ENCODE measurements at places on chromosomes 2 and 18.

- DNase-seq: no peak
Measured at GRCh38 chr2:190443778-190444481, 35.8 kb downstream of the MFSD6 start.

DNA sequence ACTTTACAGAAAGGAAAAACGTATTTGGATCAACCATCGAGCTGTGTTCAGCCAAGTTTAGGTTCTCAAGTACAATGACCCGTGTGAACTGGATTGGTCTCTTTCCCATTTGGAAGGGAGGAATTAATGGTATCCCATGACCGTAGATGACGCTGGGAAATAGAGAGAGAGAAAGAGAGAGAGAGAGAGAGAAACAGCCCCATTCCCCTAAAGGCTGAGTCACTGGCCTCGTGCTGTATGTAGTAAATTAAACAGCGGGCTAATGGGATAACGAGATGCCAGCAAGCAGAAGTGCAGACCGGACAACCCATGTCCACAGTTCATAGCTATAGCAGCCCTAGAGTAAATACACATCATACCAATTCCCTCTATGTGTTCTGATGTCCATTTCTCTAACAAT, 99.6 kb downstream of the BCL11A start:
- DNase-seq: no peak

DNA sequence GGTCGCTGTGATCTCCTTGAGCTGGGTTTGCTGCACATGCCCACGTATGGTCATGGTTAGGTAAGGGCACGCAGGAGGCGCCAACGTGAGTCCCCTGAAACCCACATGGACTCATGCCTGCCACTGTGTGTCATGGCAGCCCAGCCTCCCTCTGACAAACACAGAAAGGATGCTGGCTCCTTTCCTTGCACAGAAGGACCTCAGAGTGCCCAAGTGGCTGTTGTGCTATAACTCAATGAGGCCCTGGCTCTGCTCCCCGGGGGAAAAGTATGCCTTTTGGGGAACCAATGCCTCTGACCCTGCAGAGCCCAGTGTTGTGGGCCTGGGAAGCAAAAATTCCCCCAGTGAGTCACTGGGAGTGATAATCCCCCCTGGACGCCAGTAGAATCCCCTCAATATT, 233.9 kb downstream of the VAPA start:
- no peak for DNase-seq

- no peak for DNase-seq
Measured at GRCh38 chr2:12754643-12755042, 37.9 kb downstream of the TRIB2 start.

- no peak for DNase-seq
Measured at GRCh38 chr2:84959095-84959565, 11.8 kb upstream of the KCMF1 start.

GRCh38 chr18:44680273-44681075, at the start of gene SETBP1:
TSS of gene SETBP1 (plus strand) at chr18:44680888. CDS start at chr18:44701347, 20,459 bp downstream.
- DNase-seq: peak; percentile 87

GRCh38 chr18:68662754-68663153, 52.2 kb downstream of the TMX3 start:
- no peak for DNase-seq

GRCh38 chr2:210686401-210686800, 130.0 kb downstream of the CPS1 start:
- no peak for DNase-seq

DNA sequence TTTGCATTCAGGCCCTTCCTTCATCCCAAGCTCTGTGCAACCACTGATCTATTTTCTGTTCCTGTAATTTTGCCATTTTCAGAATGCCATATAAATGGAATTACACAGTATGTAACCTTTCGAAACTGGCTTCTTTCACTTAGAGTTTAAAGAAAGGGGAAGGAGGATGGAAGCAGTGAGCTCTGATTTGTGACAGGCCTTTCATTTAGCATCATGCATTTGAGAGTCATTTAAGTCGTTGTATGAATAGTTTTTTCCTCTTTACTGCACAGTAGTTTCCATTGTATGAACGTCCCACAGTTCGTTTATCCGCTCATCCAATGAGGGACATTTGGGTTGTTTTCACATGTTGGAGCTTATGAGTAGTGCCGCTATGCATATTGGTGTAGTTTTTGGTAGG, 67.0 kb downstream of the LBH start:
- no peak for DNase-seq

GRCh38 chr2:171807119-171807518, 86.9 kb downstream of the SLC25A12 start:
- DNase-seq: no peak

DNA sequence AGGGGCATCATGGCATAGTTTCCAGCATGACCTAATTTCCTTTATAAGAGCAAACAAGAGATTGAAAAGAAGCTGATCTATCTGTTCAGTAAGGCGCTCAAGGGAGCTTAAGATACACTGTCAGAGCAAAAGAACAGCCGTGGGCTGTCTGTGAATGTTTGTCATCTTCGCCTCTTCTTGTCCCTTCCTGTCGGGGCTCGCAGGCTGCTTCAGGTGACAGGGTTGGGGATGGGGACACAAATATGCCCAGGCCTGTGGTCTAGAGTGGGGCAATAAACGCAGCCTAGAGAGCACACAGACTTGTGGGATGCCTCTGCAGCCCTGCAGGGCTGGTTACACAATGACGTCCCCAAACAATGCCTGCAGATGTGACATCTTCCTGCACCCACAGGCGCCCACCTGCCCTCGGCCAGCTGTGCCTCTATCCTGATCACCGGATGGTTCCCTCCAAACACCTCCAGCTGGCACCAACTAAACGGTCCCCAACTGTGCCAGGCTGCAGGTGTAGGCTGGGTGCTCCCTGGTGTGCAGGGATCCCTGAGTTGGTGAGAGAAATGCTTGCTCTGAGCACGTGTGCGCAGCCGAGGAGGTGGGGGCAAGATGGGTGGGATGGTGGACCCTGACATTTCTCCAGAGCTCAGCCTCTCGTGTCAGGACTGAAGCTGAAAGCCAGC, 72.8 kb downstream of the EDAR start:
- no peak for DNase-seq

DNA sequence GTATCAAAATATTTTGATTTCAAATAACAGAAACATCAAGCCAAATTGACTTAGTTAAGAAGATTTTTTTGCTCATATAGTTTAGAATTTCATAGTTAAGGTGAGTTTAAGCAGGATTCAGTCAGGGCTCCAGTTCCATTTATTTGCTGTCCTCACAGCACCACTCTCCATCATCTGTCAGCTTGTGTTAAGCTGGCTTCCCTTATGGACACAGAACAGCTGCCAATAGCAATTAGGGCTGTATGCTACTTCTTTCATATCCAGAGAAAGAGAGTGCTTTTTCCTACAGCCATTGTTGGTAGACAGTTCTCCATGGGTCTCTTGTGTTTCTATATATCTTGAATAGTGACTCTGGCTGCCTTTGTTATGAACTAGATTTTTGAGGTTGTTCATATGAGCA, 95.4 kb upstream of the CYP20A1 start:
- no peak for DNase-seq

GRCh38 chr18:61741881-61742454, 150.8 kb downstream of the RNF152 start:
- no peak for DNase-seq

DNA sequence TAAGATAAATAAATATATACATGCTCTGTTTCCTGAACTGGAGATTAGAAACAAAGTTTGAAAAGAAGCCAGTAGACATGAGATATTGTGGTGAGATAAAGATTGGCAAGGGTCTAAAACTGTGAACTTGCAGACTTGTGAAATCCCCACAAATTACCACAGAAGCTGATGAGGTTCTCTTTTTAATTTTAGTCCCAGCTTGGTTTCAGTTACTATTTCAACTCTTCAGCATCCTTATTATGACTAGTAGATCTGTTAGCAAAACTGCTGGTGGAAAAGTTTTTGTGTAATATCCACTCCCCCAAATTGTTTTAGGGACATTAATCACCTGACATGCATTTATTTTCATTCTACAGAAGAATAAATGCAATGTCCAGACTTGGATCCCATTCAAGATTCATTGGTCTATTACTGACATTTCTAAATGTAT, 20.8 kb downstream of the RASGRP3 start:
- DNase-seq: no peak

GRCh38 chr2:118449401-118449800, 361.1 kb downstream of the INSIG2 start:
- DNase-seq: no peak

DNA sequence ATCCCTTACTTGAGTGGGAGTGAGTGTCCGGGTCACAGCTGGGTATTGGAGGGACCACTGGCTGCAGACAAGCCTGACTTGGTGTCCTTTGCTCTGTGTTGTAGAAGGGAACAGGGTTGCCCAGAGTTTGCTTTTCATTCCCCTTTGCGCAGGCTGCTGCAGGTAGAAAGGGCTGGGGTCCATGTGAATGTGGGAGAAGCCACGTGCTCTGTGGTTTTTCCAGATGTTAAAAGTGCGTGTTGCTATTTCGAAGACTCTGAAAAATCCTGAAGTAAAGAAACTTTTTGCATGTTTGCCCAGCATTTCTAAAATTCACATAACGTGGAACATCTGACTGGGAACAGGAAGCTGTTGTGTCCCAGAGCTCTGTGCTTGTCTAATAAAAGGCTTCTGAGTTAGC, 28.8 kb downstream of the GLI2 start:
- DNase-seq: no peak

GRCh38 chr2:83176539-83176938, 1282.5 kb downstream of the SUCLG1 start:
- DNase-seq: no peak

- DNase-seq: no peak
Measured at GRCh38 chr2:120103723-120104467, 91.0 kb downstream of the EPB41L5 start.

DNA sequence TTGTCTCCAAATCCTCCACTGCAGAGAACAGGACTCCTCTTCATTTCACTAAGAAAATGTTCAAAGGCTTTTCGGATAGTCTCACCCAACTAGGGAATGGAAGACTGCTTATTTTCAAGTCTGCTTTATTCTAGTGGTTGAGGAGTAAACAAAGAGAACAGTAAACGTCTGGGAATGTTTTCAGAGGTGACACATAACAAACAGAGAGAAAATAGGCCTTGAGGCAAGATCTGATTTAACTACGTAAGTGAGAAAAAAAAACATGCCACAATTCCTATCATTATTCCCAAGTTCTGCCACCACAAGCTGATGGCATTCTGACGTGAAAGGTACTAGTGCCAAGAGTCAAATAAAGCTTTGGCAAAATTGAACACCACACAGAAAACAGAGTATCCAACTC, 16.7 kb upstream of the WIPF1 start:
- DNase-seq: no peak

DNA sequence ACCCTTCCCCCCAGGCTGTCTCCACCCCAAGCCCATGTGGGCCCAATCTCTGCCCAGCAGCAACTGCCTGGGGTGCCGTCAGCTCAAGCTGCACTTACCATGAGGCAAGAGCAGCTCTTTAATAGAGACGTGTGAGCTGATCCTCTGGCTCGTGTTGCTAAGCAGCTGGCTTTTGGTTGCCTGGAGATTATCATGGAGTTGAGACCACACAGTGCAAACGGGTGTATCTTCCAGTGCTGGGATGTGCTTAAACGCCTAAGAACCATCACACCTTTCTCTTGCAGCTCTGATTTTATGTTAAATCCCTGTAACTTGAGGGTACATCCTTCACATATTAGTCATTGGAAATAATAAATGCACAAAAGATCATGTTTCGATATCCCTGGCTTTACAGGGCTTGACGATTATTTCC, 271.1 kb downstream of the PRKCE start:
- peak; percentile 65 for DNase-seq

- no peak for DNase-seq
Measured at GRCh38 chr2:21690005-21690404, 566.2 kb downstream of the TDRD15 start.

GRCh38 chr2:107174171-107174570, 288.2 kb upstream of the ST6GAL2 start:
- no peak for DNase-seq

DNA sequence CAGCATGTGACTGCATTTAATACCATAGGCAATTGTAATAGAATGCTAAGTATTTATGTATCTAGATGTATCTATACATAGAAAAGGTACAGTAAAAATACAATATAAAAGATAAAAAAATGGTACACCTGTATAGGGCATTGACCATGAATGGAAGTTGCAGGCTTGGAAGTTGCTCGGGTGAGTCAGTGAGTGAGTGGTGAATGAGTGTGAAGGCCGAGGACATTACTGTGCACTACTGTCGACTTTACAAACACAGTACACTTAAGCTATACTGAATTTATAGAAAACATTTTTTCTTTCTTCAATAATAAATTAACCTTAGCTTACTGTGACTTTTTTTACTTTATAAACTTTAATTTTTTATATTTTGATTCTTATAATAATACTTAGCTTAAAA, 8.9 kb downstream of the DIS3L2 start:
- DNase-seq: no peak

GRCh38 chr2:224892574-224893204, 149.6 kb downstream of the DOCK10 start:
- no peak for DNase-seq

DNA sequence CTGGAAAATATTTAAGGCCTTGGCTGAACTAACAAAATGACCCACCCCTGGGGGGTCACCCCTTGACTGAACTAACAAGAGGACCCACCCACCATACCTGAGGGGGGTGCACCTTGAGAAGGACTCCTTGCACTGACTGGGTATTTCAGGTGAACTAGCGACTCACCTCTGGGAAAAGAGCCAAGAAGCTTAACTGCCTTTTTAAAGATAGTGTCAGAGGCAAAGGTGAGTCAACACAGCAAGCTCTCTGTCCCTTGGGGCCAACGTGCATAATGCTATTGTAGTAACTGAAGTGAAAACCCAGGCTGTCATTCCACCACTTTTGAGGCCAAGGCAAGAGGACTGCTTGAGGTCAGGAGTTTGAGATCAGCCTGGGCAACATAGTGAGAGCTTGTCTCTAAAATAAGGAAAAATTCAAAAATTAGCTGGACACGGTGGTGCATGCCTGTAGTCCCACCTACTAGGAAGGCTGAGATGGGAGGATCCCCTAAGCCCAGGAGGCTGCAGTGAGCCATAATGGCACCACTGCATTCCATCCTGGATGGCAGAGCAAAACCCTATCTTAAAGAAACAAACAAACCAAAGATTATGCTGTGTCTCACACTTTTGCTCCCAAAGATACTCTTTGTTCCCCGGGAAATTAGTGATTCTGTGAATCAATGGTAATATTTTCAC, 36.4 kb upstream of the ZCCHC2 start:
- no peak for DNase-seq
